Stimulated activated CD8-positive, alpha-beta memory T cell treated with anti-CD3 and anti-CD28 coated beads, Interleukin-7, amount 100 ng/mL, for 1 hour (primary cell): ENCODE measurements at places on chromosomes 2 and 18.

GRCh38 chr2:24530796-24531195 lies 39.7 kb downstream of the NCOA1 start:
- DNase-seq: no peak

GRCh38 chr18:74480149-74480651 lies 16.0 kb upstream of the CNDP2 start:
- DNase-seq: no peak

DNA sequence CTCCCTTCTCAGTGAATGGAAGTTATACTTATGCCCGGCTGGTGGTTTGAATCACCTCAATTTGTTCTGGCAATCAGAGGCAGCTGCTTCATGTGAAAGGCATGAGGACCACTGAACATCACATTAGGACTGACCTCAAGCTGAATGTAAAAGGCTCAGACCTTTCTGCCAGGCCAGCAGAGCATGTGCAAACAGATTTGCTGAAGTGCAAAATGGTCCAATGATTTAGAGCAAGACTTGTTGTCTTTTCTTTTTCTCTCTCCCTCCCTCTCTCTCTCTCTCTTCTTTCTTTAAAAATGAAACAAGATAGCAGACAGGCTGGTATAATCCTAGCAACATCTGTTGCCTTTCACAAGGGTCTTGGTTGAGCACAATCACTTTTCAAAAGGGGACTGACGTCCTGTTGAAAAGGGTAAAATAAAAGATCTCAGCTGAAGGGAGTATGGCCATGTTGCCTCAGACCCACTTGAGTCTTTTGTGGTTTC lies 13.3 kb upstream of the CDH7 start:
- DNase-seq: no peak

DNA sequence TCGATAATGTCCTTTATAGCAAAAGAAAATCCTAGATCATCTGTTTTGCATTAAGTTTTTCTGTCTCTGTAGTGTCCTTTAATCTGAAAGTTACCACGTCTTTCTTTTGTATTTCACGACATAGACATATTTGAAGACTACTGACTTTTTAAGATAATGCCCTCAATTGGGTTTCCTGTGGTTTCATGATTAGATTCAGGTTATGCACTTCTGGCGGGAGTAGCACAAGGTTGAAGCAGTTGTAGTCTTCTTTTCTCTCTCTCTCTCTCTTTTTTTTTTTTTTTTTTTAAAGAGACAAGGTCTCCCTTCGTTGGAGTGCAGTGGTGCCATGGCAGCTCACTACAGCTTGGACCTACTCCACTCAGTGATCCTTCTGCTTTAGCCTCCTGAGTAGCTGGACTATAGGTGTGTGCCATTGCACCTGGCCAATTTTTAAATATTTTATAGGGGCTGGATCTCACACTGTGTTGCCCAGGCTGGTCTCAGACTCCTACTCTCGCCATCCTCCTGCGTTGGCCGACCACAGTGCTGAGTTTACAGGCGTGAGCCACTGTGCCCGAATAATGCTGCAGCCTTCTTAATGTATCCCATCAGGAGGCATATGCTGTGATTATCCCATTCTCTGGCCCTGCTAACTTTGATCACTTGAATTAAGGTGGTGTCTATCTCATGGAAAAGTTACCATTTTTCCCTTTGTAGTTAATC lies 3.9 kb downstream of the INPP4A start:
- no peak for DNase-seq

DNA sequence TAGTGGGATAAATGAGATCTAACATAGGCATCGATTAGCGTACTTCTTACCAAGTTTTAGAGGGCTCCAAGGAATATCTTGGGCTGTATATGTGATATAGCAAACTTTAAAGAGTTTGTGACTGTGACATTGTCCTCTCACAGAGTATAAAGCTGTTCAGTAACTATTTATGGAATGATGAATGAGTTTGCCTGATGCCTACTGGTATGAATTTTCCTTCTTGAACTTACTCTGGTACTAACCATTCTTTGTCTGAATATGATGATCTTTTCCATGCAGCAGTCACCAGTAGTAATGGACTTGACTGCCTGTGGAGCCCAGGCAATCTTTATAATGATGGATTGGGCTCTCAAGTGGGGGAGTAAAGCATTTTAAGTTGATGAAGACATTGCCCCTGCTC lies 120.5 kb downstream of the PARD3B start:
- no peak for DNase-seq

- DNase-seq: no peak
Observed at GRCh38 chr2:136628490-136628889, 136.9 kb upstream of the THSD7B start.

- no peak for DNase-seq
Observed at GRCh38 chr2:191758518-191759507, 80.9 kb downstream of the NABP1 start.

GRCh38 chr2:42167458-42167857 lies 1.7 kb upstream of the EML4 start:
- DNase-seq: no peak

DNA sequence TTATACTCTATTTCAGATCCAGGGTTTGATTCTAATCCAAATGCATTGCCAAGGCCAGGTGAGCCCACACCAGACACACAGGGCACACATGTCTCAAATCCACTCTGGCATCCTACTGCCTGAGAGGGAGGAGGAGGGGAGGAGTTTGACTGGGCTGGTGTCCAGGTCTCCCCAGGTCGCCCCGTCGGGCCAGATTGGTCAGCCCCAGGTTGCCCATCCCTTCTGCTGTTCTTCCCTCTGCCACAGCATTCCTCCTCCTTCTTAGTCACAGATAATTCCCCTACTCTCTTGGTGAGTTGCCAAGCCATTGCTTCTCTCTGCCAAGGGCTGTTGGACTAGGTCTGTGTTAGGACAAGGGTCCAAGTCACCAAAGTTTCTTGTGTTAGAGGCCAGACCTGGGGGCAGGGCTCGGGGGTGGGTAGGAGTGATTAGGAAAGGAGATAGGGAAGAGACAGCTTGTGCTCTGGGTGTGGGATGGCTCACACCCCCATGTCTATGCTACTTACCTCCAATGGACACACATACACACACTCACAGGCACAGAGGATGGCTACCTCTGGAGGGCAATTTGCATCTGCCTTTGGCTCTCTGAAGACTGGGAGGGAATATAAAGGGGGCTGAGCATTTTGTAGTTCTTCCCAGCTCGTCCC lies 2.5 kb upstream of the EGR4 start:
- no peak for DNase-seq

DNA sequence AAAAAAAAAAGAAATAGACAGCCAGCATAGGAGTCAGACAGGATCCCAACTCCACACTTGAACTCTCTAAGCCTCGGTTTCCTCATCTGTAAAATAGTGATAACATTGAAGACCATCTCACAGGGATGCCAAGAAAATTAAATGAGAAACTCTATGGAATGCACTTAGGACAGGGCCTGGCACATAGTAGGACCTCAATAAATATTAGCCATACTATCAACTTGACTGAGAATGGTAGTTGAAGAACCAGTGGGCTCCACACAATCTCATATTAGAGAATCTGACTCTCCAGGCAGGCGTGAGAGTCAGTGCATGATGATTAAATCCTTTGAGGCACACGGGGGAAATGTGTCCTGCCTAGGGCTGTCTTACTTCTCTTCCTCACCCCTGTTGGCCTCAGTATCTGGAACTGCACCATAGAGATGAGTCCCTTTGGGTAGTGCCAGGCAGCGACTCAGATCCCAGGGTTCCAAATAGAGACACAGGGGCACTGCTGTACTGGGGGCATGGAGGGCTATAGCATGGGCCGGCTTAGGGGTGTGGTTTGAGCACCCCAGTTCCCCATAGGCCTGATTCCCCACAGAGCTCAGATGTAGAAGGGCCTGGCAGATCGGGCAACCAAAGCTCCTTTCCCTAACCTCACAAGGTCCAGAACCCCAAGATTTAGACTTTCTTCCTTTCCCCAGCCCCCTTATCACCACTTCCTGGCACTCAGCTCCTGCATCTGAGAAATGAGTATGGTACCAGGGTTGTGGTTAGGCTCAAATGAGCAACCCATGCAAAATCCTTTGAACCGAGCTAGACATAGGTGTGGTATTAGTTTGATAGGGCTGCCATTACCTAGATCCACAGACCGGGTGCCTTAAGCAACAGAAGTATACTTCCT lies 51.3 kb upstream of the CAB39 start:
- no peak for DNase-seq

DNA sequence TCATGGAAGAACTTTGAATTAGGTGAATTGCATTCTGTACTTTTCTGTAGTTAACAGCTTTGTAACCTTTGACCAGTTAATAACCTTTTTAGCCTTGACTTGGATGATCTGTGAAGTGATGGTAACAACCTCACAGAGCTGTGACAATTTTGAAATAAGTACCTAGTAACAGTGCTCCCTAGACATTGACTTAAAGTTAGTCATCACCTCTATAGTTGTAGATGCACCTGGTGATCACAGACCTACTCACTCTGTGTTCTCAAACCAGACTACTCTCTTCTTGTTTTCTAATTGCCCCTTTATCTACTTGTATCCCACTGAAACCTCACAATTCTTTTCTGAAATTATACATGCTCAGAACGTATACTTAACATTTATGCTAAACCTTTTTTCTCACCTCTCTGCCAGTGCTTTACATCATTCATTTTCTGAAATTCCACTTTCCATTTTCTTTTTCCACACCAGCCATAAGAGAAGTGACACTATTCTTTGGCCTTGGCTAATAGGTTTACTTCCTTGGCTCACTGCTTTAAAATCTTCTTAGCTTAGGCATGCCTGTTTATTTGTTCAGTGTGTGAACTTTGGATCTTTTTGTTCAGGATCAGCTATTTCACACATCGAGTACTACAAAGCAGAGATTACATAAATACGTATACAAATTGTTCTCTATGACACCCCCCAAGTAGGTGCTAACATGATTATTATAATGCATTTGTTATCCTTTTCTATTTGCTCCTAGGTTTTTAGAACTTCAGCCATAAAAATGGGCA lies 9.3 kb downstream of the YPEL5 start:
- no peak for DNase-seq

DNA sequence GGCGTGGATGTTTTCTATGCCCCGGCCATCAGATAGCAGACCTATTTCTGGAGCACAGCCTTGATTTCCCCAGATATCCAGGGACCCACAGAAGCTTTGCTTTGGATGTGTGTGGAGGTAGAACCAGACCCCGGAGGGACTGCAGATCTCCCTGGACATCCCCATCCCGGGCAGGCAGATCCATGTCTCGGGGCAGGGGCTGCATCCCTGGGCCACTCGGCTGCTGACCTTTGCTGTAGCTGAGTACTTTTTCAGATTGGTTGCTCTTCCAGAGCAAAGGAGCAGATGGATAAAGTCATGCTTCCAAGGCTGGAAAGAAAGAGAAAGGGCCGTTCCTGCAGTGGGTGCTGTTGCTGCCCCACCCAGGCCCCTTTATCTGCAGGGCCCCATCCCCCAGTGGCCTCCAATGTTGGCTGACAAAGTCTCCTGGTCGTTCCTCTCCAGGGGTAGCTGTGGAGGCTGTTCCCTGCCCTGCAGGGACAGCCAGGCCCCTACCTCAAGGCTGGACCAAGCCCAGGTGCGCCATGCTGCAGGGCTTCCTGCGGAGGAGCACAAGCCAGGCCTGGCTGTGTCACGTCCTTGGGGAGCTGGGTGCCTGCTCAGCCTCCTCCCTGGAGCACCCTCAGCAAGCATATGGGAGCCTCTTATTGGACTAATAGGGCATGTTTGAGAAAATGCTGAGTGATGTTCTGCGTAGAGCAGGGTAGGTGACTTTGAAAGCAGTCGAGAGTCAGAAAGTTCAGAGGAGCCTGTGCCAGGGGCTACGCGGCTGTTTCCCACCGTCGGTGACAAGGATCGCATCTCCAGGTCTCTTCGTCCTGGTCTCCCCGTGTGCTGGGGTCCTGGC lies 68.4 kb downstream of the TPO start:
- no peak for DNase-seq

- DNase-seq: no peak
Observed at GRCh38 chr2:111246620-111247061, 125.9 kb downstream of the BCL2L11 start.

GRCh38 chr2:176114120-176114929 lies 2.3 kb upstream of the HOXD10 start:
- DNase-seq: no peak

DNA sequence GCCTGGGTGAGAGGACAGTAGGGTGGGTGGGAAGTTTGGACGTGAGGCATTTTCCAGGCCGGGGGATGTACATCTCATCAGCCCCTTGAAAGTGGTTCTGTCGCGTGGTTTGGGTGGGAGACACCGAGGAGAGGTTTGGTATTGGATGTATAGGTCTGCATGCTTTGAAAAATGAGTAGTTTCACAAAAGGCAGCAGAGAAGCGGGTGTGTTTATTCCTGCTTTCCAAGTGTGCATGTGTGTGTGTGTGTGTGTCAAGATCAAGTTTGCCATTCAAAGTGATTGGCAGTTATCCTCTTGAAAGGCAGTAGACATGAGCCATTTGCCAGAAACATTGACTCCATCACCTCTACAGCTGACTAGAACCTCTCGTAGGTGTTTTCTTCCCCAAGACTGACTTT lies 423.1 kb upstream of the POU3F3 start:
- DNase-seq: no peak

- no peak for DNase-seq
Observed at GRCh38 chr2:179842498-179843153, 18.8 kb downstream of the ZNF385B start.

DNA sequence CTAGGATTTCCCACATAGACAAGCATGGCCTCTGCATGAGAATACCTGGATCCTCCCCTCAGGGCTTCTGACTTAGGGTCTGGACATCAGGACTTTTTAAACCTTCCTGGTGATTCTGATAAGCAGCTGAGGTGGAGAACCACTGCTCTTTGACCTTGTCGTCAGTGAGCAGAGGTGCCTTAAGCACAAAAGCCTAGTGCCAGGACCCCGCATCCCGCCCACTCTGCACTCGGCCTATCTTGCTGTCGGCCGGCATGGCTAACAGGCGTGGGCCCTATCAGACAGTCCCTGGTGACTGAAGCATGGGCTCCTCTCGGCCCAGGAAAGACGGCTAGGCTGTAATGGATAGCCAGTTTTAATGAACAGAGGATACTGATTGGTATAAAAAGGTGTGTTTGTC lies 6.2 kb downstream of the ANKRD23 start:
- no peak for DNase-seq

DNA sequence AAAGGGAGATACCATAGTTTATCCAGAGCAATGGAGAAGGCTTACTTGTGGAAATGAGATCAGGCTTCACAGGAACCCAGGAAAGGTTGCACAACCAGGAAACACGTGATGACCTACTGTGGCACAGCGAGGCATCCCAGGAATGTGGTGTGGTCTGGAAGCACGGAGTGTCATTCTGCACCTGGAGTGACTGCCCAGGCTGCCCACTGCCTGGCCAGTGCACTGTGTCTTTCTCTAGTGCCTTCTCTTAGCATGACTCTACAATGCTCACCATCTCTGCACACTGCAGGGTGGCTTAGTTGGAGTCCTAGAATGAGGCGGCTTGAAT lies 48.9 kb downstream of the CHST9 start:
- DNase-seq: no peak

- no peak for DNase-seq
Observed at GRCh38 chr2:128180031-128180430, 89.0 kb downstream of the UGGT1 start.

- DNase-seq: no peak
Observed at GRCh38 chr2:86788881-86789686, 1.6 kb downstream of the CD8A start.
